ENCODE measurements at places on chromosomes 5 and 9.

- DNase-seq = no peak
These were observed 35.8 kb downstream of the ZNF782 start for GRCh38 chr9:96818533-96818932.

- no peak for DNase-seq
These were observed 14.6 kb upstream of the ANGPTL2 start for GRCh38 chr9:127136880-127137639.

GRCh38 chr5:176543428-176544182 lies 5.5 kb upstream of the CDHR2 start:
- DNase-seq = peak; percentile 71

GRCh38 chr5:171306781-171307591 lies 2.1 kb upstream of the TLX3 start:
- DNase-seq = no peak

GRCh38 chr5:176781054-176781375 lies 29.3 kb upstream of the UNC5A start:
- DNase-seq = no peak

DNA sequence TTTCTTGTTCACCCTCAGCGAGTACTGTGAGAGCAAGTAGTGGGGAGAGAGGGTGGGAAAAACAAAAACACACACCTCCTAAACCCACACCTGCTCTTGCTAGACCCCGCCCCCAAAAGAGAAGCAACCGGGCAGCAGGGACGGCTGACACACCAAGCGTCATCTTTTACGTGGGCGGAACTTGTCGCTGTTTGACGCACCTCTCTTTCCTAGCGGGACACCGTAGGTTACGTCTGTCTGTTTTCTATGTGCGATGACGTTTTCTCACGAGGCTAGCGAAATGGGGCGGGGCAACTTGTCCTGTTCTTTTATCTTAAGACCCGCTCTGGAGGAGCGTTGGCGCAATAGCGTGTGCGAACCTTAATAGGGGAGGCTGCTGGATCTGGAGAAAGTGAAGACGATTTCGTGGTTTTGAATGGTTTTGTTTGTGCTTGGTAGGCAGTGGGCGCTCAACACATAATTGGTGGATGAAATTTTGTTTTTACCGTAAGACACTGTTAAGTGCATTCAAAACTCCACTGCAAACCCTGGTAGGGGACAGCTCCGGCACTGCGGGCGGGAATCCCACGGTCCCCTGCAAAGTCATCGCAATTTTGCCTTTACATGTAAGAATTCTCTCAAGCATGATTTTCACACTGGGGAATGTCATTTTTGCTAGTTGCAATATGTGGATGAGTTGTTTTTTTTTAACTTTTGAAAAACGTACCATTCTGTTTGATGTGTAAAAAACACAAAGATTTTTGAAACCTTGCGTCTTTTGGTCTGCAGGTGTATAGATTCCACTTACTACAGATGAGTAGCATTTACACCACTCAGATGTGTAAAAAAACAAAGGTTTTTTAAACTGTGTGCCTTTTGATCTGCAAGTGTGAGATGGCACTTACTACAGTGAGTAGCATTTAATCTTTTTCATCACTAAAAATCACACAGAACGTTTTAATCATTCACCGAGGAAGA lies 631 bp upstream of the C9orf72 start:
- DNase-seq = peak; percentile 90

- no peak for DNase-seq
These were observed 1.2 kb downstream of the VCAN start for GRCh38 chr5:83472508-83473345.

DNA sequence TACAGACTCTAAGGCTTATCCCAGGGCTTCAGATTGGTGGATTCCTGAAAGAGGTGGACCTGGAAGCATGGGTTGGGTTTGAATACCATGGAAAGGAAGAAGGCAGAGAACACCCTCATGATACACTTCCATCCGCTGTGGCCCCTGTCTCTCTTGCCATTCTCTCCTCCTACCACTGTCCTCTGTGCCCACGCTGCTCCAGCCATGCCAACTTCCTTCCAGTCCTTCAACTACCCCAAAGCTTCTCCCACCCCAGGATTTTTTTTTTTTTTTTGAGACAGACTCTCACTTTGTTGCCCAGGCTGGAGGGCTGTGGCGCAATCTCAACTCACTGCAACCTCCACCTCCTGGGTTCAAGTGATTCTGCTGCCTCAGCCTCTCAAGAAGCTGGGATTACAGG lies 1.7 kb upstream of the SPARC start:
- DNase-seq = no peak

GRCh38 chr9:1875251-1875851 lies 139.8 kb upstream of the SMARCA2 start:
- DNase-seq = no peak

DNA sequence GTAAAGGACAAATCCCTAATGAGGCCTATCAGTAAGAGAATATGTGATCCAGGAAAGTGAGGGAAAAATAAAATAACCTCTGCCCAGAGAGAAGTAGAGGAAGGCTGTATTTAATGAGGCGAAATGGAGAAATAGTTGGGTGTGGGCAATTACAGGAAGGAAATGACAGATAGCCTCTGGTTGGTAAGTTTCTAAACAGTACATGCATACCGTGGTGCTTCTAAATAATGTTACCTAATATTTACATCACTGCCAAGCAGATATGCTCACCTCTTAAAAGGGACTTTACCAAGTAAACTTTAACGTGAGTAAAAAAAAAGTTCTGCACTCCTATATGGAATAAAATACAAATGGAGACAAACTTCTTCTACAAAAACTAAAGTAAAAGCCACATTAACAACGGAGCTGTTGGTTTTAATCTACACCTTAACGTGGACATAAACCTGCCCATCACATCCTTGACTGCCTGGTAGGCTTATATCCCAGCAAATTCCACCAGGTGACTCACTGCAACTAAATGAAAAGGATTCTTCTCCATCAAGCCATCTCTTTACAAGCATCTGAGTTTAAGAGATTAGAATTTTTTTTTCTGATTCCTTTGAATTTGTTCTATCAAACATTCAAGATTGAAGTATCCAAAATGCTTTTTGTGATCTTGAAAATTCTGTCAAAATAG lies 12.4 kb downstream of the NFIL3 start:
- DNase-seq = no peak

- peak; percentile 10 for DNase-seq
These were observed 193.8 kb upstream of the ZNF618 start for GRCh38 chr9:113682297-113682771.

DNA sequence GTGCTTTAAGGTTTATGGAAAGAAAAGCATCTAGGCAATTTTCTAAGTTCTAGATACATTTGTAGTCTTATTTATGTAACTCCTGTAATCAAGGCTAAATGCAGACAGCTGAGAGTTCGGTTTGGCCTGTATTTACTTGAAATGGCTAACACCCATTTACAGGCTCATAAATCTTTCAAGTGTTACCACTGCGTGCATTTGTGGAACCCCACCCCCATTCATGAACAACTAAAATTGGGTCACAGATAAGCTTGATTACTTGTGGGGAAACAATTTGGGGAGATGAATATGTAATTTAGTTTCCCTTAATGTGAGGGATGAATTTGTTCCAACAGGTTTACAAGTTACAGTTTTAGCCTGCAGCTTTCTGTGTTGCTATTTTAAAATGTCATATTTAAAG lies 360.6 kb downstream of the ARRDC3 start:
- DNase-seq = no peak

DNA sequence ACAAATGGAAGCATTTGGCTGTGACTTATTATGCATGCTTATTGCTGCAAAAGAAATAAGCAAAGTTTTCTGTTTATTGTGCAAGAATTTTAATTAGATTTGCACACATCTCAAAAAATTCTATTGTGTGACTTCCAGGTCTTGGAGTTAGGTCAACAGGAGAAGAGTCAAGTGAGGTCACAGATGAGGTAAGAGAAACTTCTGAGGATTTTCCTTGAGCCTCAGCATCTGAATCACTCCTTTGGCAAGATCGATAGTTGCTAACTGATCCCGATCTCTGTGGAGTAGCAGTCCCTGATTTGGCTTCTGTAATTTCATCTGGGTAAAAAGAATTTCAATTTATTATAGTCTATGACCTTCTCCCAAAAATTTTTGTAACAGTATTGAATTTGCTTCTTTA lies 6.9 kb upstream of the TTC33 start:
- DNase-seq = no peak

DNA sequence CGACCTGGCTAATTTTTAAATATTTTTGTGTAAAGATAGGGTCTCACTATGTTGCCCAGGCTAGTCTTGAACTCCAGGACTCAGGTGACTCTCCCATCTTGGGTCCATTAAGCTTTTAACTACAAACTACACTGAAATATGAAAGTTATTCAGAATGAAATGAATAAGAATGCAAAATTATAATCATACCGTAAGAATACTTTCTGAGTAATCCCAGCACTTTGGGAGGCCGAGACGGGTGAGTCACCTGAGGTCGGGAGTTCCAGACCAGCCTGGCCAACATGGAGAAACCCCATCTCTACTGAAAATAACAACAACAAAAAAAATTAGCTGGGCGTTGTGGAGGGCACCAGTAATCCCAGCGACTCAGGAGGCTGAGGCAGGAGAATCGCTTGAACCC lies 1.1 kb upstream of the ORM1 start:
- no peak for DNase-seq

- no peak for DNase-seq
These were observed 68.3 kb upstream of the OTULINL start for GRCh38 chr5:14513266-14513665.

- DNase-seq = no peak
These were observed 1.3 kb downstream of the S1PR3 start for GRCh38 chr9:88992556-88992955.

GRCh38 chr5:148391422-148391821 lies 7.7 kb downstream of the FBXO38 start:
- no peak for DNase-seq

GRCh38 chr9:74666625-74667316 lies 169.6 kb downstream of the RORB start:
- no peak for DNase-seq

- DNase-seq = no peak
These were observed 796.3 kb downstream of the SEMA5A start for GRCh38 chr5:8749556-8749955.

- DNase-seq = peak; percentile 40
These were observed 48.6 kb downstream of the ANXA2R start for GRCh38 chr5:42991404-42992087.

DNA sequence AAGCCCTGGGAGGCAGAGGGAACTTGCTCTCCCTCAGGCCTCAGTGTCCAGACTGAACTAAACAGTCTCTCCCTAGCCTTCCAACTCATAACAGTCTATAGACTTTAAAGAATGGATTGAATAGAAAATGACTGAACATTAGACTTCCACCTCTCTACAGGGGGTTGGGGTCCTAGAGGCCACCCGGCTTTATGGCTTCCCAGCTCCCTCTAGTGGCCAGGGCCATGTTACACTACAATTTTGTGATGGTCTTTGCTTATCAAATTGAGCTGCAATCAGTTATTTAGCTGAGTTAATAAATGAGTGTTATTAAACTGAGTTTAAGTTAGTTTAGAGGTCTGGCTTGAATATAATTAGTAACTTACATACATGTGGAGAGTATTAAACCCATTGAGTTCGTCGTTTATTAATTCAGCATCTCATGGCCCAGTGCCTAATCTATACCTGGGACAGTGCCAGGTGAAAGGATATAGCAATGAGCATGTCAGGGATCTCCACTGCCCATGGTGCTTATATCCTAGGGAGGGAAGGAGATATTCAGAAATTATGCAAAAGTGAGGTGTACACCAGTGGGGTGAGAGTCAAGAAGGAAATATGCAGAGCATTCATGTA lies 105.2 kb downstream of the SH3TC2 start:
- peak; percentile 38 for DNase-seq

DNA sequence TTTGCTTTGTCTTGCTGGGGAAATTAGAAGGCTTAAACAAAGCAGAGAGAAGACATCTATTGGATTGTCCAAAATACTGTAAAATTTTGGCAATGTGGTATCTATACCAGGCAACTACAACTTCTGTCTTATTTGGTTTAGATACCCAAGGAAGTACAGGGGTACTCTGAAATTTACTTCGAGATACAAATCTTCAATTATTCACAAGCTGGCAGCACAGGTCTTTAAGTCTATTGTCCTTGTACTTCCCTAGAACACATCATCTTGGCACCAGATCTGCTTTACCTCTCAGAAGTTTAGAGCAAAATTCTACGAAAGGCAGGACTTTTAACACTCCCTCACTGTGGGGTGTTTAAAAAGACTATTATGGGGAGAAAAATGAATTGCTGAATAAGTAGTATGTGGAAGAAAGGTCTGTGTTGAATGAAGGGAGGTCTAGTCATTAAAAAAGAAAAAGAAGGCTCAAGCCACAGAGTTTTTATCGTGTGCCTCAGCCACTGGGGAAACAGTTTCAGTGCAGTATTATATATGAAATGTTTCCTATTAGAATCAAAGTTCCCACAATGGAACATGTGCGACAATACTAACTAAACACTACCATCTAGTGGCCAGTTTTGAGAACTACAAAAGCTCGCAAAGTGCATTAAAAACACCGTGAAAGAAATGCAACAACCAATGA lies 93.7 kb downstream of the PDE4D start:
- DNase-seq = no peak

DNA sequence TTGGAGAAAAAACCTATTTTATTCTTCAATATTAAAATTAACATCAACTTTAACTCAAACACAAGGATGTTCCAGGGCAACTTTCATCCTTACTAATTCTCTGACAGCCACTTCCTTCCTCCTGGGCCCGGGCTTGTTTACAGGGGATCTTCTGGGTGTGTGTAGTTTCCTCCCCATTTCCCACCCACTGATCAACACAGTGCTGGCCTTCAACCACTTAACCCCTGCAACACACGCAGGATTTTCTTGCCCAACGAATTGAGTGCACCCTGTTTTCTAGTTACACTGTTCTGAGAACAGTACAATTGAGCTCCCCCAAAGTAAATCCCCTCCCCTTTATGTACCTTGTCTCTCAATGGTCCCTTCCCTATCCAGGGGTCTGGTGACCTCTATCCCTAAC lies 83.1 kb upstream of the RANBP3L start:
- DNase-seq = no peak

DNA sequence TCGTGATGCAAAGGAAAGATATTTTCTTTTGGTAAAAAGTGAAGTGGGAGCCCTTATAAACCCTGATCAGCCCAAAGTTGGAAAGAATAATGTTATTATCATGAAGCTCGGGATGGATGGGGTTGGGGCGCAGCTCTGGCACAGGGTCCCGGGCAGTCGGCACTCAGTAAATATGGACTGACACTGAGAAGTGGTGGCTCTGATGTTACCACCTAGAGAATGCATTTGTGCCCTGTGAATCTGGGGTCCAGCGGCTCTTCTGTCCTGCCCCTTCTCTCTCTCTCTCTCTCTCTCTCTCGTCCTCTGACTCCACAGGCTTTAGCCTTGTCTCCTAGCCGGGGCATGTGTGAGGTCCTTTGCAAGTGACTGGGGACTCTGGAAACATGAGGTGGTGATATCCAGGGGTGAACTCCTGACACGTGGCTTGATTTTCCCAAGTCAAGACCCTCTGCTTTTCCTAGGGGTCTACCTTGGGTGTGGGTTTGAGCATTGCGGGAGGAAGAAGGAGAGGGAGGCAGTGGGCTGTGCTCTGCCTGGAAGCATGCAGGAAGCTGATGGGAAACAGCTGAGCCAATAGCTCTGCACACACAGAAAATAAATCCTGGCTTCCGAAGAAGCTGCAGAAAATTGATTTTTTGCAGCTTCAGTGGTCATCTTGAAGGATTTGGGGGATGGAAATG lies 162.7 kb downstream of the MACROH2A1 start:
- no peak for DNase-seq

- DNase-seq = no peak
These were observed 1.7 kb downstream of the TLE1 start for GRCh38 chr9:81687521-81688261.

- DNase-seq = no peak
These were observed 7.0 kb downstream of the CENPP start for GRCh38 chr9:92332577-92333281.

GRCh38 chr5:96597438-96598020 lies 64.6 kb upstream of the CAST start:
- DNase-seq = no peak
